ENCODE measurements at places on chromosomes 11 and 22.

DNA sequence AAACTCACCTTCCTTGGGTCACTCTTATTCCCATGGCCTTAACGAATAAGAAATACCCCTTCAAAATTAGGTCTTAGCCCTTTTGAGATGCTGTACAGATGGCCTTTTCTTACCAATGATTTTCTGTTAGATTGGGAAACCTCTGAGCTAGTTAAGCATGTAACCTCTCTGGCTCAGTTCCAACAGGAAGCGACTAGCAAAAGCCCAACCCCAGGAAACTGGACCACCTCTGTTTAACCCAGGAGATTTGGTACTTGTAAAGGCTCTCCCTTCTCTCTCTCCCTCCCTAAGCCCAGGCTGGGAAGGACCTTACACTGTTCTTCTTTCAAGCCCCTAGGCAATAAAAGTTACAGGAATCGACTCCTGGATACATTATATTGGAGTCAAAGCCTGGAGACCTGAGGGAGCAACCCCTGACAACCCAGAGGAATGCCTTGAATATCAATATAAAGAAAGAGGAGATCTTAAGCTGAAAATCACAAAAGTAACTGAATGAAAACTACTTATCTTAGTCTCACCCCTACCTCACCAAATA, 11.7 kb downstream of the APIP start:
- DNase-seq, result no peak

DNA sequence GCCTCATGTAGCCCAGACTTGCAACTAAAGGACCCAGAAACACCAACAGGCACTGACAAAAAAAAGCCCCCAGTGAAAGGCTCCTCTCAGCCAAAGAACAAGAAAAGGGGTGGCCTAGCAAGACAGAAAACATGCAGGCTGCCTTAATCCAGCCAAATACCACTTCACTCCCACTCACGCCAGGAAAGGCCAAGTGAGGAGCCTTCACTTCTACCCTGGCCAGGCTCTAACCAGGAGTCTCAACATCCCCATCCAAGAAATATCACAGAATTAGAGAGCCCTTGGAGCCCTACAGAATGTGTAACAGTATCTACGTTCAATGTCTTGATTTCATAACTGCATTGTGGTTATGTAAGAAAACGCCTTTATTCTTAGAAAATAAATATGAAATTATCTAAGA, 149.0 kb downstream of the APOL5 start:
- no peak for DNase-seq

GRCh38 chr11:113448316-113448677, 26.9 kb downstream of the DRD2 start:
- DNase-seq, result no peak

DNA sequence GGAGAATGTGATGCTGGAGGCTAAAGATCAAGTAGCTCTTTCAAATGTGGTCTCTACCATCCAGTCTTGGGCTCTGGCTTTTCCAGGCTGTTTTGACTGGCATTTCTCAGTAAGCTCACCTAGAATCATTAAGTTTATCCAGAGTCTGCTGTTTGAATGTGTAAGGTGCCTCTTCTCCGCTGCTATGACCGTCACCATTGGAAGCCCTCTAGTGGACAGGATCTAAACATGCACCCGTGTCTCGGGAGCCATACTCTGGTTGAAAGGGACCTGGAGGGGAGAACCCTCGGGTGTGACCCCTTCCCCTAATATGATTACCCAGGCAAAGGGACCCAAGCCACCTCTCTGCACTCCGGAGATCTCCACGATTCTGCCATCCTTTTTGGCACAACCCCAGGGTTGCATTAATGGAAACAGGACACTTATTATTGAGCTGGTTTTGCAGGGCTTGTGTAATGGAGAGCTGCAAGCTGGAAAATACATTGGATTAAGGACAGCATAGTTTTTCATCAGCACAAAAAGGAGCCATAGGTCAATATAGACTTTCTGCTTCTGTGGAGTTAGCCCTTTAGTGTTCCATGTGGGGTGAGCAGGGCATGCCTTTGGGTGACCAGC, 191.0 kb upstream of the LARGE1 start:
- DNase-seq, result no peak

DNA sequence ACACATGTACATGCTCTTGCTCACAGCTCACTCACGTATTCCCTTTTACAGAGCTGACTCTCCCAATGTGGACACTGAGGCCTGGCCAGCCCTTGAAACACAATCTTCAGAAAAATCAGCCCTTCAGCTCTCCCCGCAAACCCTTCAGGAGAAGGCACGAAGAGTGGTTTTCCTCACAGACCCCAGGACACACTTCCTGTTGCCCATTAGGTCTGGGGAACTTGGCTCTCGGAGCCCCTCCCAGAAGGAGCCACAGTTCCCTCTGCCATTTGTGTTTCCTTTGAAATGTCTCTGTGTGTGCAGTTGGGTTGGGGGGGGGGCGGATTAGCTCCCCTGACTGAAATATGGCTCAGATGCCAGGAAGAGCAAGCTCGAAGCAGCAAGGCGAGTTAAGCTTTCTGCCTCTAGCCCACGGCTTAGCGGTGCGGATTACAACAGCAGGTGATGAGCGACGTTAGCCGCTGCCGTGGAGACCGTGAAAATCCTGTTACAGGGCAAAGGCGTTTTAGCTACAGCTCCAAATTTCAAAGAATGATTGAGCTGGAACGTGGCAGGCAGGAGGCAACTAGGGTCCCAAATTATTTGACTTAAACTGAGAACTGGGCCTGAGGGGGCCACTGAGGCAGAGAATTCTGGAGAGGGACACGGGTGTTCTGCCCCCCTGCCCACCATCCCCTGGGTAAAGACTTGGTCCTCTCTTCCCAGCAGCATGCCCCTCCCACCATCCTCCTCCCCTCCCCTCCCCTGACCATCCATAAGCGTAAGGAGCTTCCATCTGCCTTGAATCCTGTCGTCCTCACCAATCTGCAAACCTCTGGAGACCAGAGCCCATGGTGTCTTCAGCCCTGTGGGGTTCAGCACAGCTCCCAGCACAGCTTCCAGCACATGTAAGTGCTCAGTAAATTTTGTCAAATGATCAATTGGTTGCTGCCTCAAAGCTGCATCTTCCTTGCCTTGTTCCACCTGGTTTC, 598.6 kb downstream of the BUD13 start:
- no peak for DNase-seq

DNA sequence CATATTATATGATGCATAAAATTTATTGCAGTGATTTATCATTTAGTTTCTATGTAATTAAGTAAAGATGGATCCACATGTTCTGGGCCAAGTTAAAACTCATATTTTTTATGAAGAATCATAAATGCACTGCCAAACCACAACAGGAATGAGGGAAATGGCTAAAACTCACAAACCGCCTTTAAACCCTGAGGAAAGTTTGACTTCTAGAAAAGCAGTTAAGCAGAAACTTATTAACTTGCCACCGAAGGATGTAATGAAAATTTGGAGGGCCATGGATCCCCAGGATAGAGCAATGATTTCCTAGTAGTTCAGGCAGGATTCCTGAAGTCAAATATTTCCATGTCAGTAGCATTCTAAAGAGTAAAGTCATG, 218.3 kb upstream of the CTSC start:
- DNase-seq, result no peak

DNA sequence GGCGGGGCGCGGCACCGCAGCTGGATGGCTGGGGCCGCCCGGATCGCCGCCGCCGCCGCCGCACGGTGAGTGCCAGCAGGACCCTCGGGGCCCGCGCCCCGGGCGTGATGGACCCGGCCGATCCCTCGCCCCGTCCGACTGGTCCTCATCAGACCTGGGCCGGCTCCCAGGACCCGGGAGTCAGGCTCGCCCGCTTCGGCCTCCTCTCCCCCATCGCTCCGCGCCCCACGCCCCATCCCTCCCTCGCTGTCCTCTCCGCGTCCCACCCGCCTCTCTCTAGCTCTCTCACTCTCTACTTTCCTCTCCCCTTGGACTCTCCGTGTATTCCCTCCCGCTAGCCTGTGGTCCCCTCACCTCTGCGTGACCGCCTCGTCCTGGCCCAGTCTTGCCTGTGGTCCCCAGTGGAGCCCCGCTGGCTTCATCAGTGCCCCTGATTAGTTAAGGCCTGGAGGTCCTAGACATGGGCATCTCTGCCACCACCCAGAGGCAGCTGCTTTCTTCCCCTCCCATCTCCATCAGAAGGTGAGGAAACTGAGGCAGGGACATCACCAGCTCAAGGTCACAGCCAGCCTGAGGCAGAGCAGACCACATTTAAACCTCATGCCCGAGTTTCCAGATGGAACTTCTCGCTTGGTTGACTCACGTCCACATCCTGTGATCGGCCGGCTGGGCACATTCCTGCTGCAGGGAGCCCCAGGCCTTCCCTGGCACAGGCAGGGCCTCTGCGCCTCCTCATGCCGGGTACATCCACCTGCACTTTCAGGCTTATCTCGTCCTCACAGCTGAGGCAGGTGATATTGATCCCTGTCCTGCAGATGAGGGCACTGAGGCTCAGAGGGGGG, 429 bp downstream of the SLC39A13 start:
- no peak for DNase-seq

- DNase-seq, result peak; percentile 56
These were observed 5.7 kb downstream of the PIK3IP1 start for GRCh38 chr22:31286360-31287255.

DNA sequence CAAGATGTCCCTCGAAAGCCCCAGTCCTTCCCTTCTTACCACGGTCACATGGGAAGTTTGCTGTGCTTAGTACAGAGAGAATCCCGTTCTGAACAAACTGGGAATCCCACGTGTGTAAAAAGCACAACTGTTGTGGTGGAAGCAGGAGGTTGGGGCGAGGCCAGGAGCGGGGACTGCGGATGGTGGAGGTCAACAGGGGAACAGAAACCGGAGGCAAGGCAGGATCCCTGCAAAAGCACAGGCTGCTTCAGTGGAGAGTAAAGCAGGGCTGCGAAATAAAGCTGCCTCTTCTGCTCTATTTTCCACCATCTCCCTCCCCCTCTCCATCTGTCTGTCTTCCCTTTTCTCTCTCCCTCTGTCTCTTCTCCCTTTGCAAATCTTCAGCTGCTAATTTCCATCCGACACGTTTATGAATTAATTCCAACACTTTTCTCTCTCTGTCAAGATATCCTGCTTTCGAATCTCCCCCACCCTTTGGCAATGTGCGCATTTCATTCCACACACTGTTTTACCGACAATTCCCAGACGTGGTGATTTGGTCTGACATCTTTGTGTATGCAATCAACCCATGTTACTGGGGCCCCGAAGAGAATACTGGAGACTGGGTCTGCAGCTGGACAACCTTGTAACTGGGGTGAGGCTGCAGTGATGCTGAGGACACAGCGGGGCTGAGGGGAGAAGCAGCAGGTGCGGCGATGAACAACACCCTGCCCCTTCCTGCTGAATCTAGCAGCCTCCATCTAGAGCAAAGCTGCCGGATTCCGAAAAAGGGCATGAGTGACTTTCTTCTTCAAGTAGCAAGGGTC, 571.8 kb downstream of the OPCML start:
- DNase-seq, result no peak

- DNase-seq, result no peak
These were observed 12.1 kb downstream of the RTN4R start for GRCh38 chr22:20256027-20256426.

DNA sequence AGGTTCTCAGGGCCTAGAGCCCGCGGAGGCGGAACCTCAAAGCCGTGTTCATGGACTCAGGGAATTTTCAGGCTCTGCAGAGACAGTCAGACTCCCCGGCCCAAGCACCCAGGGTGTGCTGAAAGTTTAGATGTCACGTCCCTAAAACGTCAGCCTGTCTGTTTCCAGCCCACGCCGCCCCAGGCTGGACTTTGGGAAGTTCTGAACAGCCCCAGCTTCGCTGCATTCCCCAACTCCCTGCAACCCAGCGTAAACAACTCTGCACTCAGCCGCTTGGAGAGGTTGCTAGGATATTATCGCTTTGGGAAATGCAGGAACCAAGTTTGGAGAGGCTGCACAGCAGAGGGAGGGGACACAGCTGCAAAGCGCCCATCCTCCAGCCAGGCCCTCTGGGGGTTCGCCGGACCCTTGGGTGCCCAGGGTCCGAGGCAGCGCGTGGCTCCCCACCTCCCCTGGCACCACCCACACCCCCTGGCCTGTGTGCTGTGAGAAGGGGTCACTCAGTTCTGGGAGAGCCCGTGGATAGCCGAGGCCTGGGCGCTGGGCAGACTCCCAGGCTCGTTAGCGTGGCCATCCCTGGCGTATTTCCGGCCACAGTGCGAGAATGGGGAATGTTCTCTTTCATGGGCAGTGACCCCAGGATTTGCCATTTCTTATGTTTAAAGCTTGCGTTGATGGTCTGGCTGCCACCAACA, 120.5 kb upstream of the FGF3 start:
- no peak for DNase-seq

DNA sequence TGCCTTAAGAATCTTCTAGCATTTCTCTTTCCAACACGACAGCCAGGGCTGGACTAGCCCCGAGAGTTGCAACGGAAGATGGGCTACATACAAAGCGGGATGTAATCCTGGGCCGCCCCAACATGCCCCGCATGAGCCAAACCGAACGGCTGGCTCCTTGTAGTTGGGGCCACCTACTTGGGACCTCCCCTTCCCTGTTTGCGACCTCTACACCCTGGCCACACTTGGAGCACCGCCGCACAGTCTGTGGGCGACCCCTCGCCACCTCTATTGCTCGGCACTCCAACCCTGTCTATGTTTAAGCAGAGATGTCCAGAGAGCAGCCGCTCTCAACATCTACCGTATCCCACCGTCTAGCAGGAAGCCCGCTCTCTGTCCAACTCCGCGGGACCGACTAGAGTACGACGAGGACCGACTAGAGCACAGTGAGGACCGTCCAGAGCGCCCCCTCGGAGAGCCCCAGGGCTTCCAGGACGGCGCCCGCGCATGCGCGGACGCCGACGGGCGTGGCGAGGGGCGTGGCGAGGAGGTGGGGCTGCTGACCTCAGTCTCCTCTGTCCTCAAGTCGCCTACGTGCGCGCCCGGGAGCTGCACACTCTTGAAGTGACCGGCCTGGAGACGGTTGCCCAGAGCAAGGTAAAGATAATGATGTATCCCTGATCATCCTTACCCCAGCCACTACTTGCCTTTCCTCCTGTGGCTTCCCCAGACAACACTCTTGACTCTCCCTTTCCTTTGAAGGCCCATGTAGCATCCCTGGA, 32.3 kb downstream of the NEAT1 start:
- DNase-seq, result peak; percentile 62

GRCh38 chr11:20369826-20370225, 6.3 kb downstream of the HTATIP2 start:
- no peak for DNase-seq

- no peak for DNase-seq
These were observed 32.3 kb downstream of the OR10A6 start for GRCh38 chr11:7898666-7899283.
